K562 (cell line): ENCODE measurements at places on chromosomes 7 and 10.

GRCh38 chr10:32981760-32982159 lies 23.7 kb upstream of the ITGB1 start:
- DNase-seq = no peak

GRCh38 chr7:69232445-69233376 lies 365.6 kb upstream of the AUTS2 start:
- DNase-seq = no peak

DNA sequence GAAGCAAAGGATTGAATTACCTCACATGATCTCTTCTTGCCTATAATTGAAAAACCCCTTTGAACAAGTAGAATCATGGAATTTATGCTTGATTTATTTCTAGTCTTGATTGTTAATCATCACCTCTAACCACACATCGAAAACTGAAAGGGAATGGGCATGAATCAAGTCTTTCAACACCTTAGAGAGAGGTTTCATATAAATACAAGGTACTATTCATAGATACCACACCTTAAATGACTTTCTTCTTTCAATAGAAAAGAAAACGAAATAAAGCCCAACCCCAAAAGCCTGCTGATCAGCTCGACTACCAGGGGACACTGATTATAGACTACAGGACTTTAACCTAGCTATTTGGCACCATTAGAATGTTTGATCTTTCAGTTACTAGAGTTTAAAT lies 128.6 kb upstream of the PTPRZ1 start:
- DNase-seq = no peak

- no peak for DNase-seq
Measured at GRCh38 chr10:33900596-33900995, 566.1 kb upstream of the NRP1 start.

- DNase-seq = no peak
Measured at GRCh38 chr10:77478247-77478961, 159.2 kb downstream of the KCNMA1 start.

- no peak for DNase-seq
Measured at GRCh38 chr7:92678291-92678920, 88.2 kb upstream of the FAM133B start.

DNA sequence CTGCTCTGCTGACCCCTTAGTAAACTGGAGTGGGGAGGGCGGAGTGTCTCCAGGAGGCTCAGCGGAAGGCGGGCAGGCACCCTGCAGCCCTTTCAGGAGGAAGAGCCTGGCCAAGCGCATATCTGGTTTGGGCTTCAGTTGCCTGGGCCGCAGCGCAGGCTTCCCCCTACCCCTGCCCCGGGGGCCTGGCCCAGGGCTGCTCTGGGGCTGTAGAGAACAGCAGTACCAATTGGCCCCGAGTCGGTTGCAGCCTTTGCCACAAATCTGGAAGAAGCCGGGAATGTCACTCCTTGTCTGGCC lies 28.1 kb upstream of the JAKMIP3 start:
- DNase-seq = no peak

- DNase-seq = no peak
Measured at GRCh38 chr10:34743814-34744213, 71.3 kb downstream of the PARD3 start.

DNA sequence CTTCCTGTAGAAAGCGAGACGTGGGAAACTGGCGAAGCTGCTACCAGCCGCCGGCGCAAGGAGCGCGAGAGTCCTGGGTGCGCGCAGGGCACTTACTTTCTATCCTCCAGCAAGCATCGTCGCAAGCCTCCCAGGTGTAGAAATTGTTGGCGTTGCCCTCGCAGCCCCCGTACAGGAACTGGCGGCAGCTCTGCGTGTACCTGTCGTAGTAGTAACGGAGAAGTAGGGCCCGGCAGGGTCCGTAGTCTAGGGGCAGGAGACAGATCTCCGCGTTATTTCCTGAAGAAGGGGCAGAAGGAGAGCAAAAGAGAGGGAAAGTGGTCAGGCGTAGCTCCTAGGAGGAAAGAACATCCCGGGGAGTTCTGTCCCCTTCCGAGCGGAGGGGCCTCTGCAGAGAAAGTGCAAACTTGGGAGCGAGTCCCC lies 501 bp downstream of the TFPI2 start:
- no peak for DNase-seq

DNA sequence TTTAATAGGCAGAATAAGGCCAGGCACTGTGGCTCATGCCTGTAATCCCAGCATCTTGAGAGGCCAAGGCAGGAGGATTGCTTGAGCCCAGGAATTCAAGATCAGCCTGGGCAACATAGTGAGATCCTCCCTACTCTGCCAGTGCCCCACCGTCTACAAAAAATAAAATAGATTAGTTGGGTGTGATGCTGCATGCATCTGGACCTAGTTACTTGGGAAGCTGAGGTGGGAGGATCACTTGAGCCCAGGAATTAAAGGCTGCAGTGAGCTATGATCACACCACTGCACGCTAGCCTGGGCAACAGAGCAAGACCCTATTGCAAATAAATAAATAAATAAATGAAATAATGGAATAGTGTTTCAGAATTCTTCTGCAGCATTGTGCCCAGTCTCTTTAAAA lies 16.2 kb downstream of the FAM200A start:
- no peak for DNase-seq

DNA sequence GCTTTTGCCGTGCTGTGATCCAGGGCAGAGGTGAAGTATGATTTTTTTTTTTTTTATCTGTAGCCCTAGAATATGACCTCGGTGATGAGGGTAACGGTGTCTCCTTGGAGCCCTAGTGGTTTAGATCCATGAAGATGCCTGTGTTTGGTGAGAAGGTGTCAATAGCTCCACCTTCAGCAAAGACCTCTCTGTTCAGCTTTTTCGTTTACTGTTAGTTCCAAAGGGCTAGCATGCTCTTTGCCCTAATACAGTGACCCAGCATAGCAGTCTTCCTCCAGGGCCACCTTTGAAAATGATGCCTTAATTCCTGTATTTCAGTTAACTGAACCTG lies 746 bp upstream of the MRPS16 start:
- DNase-seq = no peak

GRCh38 chr10:9965341-9965740 lies 1052.3 kb upstream of the CELF2 start:
- no peak for DNase-seq

- no peak for DNase-seq
Measured at GRCh38 chr7:129134356-129134987, 10.0 kb upstream of the TSPAN33 start.

GRCh38 chr10:42959833-42960232 lies 117.0 kb upstream of the RET start:
- no peak for DNase-seq

DNA sequence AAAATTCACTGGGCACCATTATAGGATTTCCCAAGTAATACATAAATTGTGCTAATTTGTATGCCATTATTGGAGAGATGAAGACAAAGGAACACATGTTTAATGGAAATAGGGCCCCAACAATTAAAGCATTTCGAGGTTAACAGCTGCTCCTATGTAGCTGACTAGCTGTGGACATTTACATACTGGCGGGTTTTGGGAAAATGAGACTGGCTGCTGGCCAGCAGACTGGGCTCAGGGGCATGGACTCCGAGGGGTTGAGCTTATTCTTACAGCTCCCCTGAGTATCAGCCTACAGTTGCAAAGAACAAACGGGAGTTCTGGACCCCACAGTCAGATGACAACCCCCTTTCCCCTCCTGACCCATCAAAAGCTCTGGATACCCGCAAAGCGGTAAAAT lies 91.9 kb upstream of the MYO3A start:
- no peak for DNase-seq

DNA sequence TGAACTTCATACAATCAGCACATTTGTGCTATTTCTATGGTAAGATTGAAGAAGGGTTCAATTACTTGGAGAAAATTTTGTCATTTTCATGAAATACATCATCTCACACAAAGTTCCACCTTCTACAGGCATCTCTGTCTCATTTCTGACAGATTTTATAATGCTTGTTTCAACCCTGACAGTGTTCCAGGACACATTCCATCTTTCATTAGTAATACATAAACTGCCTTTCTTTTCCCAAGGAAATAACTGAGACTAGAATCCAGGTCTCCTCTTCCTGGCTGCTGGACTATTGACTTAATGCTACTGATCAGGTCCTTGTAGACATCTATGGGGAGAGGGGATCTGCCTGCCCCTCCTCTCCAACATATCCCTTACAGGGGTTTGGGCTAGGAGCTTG lies 70.1 kb upstream of the PLPP4 start:
- no peak for DNase-seq
